ENCODE measurements at places on chromosomes 11 and 22.

DNA sequence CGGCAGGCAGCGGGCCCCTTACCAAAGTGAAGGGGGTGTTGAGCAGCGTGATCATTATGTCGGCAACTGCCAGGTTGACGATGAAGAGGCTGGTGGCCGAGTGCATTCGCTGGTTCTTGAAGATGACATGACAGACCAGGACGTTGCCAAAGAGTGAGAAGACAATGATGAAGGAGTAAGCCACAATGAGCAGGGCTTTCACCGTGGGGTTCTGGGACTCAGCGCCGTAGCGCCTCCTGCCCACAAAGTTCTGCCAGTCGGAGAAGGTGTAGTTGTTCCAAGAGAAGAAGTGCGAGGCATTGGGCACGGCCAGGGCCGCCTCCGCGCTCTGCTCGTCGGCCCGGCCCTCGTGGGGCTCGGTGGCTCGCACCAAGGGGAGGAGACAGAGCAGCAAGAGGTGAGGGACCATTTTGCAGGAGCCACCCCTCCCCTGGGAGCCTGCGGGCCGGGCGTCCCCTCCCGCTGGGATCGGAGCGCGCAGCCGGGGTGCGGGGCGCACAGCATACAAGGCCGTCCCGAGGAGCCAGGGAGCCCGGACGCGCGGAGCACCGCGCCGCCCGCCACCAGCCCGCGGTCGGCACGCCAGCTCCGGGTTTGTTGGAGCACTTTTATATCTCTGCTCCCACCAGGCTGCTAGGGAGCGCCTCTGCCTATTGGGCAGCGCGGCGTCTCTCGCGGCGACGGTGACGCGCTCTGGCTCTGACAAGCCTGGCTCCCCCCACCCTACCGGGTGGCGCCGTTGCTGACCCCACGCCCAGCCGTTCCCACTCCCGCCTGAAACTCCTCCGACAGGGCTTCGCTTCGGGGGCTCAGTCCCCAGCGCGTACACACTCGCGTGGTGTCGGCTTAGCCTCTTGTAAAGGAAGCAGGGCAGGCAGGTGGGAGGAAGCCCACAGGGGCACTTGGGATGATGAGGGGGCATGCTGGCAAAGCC lies at the start of gene GPR83:
Gene GPR83 (minus strand): TSS at position 581 of the 934 bp plus-strand sequence. CDS start 172 bp downstream, at position 409.
- DNase-seq = no peak
- peaks cover 8% of the 10 kb centered on the region for H3K4me1 ChIP-seq
- H3K4me3 ChIP-seq = peak within 1 kb of the TSS; percentile 33
- peak within 1 kb of the TSS; percentile 47 for H3K27ac ChIP-seq
- H3K36me3 ChIP-seq = peaks cover 6% of the 10 kb centered on the region
- peaks cover 48% of the 10 kb centered on the region for H3K27me3 ChIP-seq

DNA sequence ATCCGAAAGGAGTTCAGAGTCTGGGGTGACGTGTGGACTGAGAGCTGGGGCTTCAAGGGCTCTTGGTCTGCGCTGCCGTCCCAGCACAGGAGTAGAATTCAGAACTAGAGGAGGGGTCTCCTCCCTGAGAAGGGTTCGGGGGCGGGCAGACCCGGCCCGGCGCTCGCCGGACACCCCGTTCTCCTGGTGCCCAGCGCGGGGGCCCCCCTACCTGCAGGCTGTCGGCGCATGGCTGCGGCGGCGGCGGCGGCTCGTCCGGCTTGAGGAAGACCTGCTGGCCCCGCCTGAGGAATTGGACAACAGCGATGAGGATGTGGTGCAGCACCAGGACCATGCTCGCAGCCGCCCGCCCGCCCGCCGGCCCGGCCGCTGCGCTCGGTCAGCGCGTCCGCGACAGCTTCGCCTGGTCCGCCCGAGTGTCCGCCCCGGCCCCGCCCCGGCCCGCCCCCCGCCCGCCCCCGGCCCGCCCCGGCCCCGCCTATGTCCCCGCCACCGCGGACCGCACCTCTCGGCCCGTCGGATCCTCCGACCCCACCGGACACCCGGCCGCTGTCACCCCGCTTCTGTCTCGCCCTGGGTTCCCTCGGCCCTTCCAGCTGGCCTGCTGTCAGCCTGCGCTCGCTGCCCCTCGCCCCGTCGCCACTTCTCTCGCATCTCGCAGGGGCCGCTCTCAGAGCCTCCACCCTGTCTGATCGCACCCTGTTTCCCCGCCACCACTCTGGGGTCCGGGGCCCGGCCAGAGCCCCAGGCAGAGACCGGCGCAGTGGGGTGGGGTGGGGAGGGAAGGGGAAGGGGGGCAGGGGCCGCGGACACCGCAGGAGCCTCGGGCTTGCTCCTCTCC lies 32.0 kb downstream of the PDE2A start:
- no peaks in the 10 kb centered on the region for H3K36me3 ChIP-seq
- DNase-seq = peak; percentile 33
- H3K4me1 ChIP-seq = peaks cover 2% of the 10 kb centered on the region
- no peak overlapping the region for H3K27ac ChIP-seq
- H3K4me3 ChIP-seq = peak overlapping the region; percentile 61

GRCh38 chr11:65899356-65900124 lies 648 bp downstream of the FOSL1 start:
- H3K27me3 ChIP-seq = no peaks in the 10 kb centered on the region
- peak overlapping the region; percentile 91 for H3K4me3 ChIP-seq

DNA sequence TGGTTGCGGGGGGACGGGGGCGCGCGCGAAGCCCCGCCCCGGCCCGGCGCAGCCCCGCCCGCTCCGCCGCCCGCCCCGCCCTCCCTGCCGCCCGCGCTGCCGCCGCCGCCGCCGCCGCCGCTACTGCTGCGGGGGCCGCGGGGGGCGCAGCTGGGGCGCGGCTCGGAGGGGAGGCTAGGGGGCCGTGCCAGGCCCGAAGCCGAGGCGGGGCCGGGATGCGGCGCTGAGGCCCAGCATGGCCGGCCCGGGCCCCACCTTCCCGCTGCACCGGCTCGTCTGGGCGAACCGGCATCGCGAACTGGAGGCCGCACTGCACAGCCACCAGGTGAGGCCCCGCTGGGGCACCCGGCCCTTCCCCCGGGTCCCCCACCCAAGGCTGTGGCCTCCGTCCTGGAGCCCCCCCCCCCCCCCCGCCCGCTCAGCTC lies at the start of gene ANKRD13D:
Gene ANKRD13D (plus strand): TSS at position 78 of the 425 bp plus-strand sequence. CDS start 158 bp downstream, at position 236.
- H3K36me3 ChIP-seq = peaks cover 26% of the 10 kb centered on the region
- H3K27ac ChIP-seq = peak within 1 kb of the TSS; percentile 93
- H3K4me3 ChIP-seq = peak within 1 kb of the TSS; percentile 96
- no peak for DNase-seq
- H3K27me3 ChIP-seq = no peaks in the 10 kb centered on the region
- H3K4me1 ChIP-seq = peaks cover 76% of the 10 kb centered on the region

- H3K36me3 ChIP-seq = peaks cover 1% of the 10 kb centered on the region
- no peaks in the 10 kb centered on the region for H3K27me3 ChIP-seq
- no peak for DNase-seq
- H3K27ac ChIP-seq = peak overlapping the region; percentile 97
These were observed 813 bp upstream of the BTBD10 start for GRCh38 chr11:13463779-13464290.

DNA sequence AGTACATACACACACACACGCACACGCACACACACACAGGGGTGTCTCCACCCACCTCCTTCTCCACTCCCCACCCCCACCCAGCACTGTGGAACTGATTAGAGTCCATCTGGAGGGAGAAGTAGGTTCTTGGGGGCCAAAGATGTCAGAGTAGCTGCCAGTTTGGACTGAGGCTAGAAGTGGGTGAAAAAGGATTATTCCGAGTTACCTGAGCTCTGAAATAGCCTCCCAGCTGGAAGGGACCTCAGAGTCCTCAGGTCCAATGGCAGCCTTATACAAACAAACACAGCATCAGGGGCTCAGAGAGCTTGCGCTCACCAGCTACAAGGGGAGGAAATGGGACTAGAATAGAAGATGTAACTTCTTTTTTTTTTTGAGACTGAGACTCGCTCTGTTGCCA lies 20.8 kb downstream of the IL10RA start:
- H3K27me3 ChIP-seq = no peaks in the 10 kb centered on the region
- H3K27ac ChIP-seq = peak overlapping the region; percentile 32
- H3K36me3 ChIP-seq = peaks cover 10% of the 10 kb centered on the region
- peak; percentile 4 for DNase-seq
- peak overlapping the region; percentile 81 for H3K4me3 ChIP-seq

- no peaks in the 10 kb centered on the region for H3K36me3 ChIP-seq
- no peaks in the 10 kb centered on the region for H3K4me1 ChIP-seq
- no peak overlapping the region for H3K4me3 ChIP-seq
- H3K27me3 ChIP-seq = no peaks in the 10 kb centered on the region
- no peak overlapping the region for H3K27ac ChIP-seq
These were observed 354.0 kb upstream of the CCDC90B start for GRCh38 chr11:83639995-83640758.

GRCh38 chr11:1717745-1718144 lies 20.8 kb downstream of the KRTAP5-6 start:
- DNase-seq = no peak
- H3K4me1 ChIP-seq = no peaks in the 10 kb centered on the region
- no peak overlapping the region for H3K27ac ChIP-seq
- no peaks in the 10 kb centered on the region for H3K36me3 ChIP-seq

- H3K36me3 ChIP-seq = peaks cover 3% of the 10 kb centered on the region
- H3K27me3 ChIP-seq = peaks cover 6% of the 10 kb centered on the region
- no peak overlapping the region for H3K27ac ChIP-seq
- H3K4me1 ChIP-seq = no peaks in the 10 kb centered on the region
- no peak for DNase-seq
These were observed 14.0 kb downstream of the LAYN start for GRCh38 chr11:111554532-111554931.

DNA sequence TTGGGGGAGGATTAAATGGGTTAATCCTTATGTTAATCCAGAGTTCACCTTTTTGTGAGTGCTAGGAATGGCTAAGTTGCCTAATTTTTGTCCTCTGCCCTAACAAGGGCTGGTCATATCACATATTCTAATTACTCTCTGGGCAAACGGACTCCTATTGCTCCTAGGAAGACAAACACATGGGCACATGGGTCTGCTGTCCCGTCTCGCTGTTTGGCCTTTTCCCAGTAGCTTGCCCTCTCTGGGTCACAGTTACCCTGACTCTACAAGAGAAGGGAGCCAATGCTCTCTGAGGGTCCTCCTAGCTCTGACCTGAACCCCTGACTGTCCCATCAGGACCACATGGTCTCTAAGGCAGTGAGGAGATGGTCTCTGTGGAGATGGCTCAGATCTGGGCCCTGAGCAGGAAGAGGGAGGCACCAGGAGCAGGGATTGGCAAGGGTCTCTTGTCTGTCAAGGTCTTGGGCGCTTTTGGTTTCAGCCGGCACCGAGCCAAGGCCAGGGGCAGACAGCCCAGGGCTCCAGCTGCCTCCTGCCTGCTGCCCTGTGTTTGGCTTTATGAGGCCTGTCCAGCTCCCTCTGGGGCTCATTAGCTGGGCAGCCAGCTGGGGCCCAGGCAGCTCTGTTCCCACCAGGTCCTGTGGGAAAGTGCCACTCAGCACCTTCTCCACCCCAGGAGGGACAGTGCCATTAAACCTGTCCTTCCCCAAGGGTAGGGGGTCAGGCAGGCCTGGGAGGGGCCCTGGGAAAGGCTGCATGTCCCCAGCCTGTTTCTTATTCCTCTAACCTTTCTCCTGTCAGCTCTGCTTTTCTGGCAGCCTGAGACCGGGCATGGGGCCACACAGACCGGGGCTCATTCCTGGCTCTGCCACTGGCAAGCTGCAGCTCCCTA lies 559.9 kb downstream of the MN1 start:
- H3K4me3 ChIP-seq = no peak overlapping the region
- H3K4me1 ChIP-seq = no peaks in the 10 kb centered on the region
- no peaks in the 10 kb centered on the region for H3K36me3 ChIP-seq
- DNase-seq = no peak
- no peak overlapping the region for H3K27ac ChIP-seq

DNA sequence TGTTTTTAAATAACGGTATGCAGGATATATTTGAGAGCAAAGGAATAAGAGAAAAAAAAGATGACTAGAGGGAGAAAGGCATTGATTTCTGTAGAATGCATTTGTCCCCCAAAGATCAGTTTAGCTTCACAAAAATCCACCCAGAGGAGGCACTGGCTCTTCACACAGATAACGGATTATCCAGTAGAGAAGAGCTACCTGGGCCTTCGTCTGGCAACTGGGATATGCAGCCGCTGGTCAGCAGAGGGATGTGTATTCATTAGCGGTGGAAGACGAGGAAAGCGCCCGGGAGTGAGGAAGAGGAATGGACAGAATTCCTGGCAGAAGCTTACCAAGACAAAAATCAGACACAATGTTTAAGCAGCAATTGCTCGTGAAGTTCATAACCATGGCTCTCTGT lies 5.6 kb upstream of the WT1 start:
- peaks cover 27% of the 10 kb centered on the region for H3K4me1 ChIP-seq
- no peak overlapping the region for H3K4me3 ChIP-seq
- no peak for DNase-seq
- no peaks in the 10 kb centered on the region for H3K36me3 ChIP-seq

DNA sequence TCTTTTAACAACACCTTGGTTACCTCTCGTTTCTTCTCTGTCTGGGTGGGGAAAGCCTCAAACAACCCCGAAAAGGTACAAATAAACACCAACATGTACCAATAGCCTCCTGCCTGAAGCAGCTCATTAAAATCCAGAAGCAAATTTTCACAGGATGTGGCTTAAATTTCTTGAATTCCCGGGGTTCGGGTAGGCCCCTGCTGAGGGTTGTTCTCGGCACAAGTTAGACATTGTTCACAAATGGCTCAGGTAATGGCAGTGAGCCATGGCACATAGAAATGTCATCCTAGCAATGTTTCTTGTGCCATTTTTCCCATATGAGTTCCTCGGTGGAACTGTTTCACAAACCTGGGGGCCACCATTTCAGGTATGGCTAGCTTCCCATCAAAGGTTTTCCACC lies 19.7 kb upstream of the GLYATL1 start:
- H3K27me3 ChIP-seq = no peaks in the 10 kb centered on the region
- no peak overlapping the region for H3K4me3 ChIP-seq
- H3K27ac ChIP-seq = no peak overlapping the region
- peaks cover 6% of the 10 kb centered on the region for H3K36me3 ChIP-seq
- peaks cover 17% of the 10 kb centered on the region for H3K4me1 ChIP-seq

DNA sequence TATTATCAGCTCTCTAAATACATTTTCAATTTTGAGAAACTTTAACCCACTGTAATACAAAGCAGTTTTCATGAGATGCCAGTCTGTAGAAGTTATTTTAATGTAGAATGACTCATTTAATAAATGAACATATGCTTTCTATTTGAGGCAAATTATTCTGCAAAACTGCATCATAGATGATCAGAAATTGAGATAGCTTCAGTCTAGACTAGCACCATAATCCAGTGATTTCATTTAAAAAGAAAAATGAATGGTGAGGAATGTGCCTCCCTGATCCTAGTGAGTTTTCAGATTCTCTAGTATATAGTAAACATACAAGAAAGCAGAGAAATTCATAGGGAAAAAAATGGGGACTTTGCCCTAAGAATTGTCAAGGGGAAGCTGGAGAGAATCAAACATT lies 66.1 kb downstream of the OR5AK2 start:
- H3K27ac ChIP-seq = no peak overlapping the region
- H3K27me3 ChIP-seq = no peaks in the 10 kb centered on the region
- H3K36me3 ChIP-seq = no peaks in the 10 kb centered on the region
- DNase-seq = no peak

GRCh38 chr11:75280227-75280701 lies 39.7 kb downstream of the TPBGL start:
- DNase-seq = peak; percentile 80
- no peak overlapping the region for H3K27ac ChIP-seq
- H3K36me3 ChIP-seq = no peaks in the 10 kb centered on the region
- no peaks in the 10 kb centered on the region for H3K27me3 ChIP-seq
